ENCODE measurements at places on chromosomes 11 and 22.

- DNase-seq: peak; percentile 46
These were observed 15.0 kb downstream of the ROBO3 start for GRCh38 chr11:124880290-124880611.

- no peak for DNase-seq
These were observed 25.5 kb upstream of the CD82 start for GRCh38 chr11:44539971-44540370.

- DNase-seq: no peak
These were observed 68.0 kb downstream of the RSF1 start for GRCh38 chr11:77752516-77752915.

DNA sequence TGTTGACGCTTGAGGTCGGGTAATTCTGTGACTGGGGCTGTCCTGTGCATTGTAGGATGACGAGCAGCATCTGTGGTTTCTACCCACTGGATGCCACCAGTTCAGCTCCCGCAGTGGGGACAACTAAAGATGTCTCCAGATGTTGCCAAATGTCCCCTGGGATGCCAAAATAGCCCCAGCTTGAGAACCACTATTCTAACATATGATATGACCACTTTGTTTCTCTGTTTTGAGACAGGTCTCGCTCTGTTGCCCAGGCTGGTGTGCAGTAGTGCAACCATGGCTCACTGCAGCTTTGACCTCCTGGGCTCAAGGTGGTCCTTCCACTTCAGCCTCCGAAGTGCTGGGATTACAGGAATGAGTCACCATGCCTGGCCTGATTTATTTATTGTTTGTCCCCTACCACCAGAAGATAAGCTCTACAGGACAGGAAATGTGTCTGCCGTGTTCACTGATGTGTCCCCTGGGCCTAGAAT, 4.4 kb upstream of the MEN1 start:
- no peak for DNase-seq

DNA sequence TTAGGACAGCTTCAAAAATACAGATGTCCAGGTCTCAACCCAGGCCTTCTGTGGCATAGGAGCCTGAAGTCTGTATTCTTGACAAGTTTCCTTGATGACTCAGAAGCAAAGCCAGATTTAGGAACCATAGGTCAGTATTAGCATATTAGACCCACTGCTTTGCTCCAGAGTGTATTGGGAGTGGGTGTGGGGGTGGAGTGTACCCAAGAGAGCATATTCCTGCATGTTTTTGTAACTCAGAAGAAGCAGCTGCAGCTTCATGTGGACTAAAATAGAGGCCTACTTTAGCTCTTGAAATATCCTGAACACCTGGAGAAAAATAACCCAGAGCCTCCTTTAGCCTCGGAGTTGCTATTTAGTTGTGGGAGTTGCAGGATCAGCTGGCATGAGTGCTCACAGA, 106.7 kb downstream of the CCDC81 start:
- no peak for DNase-seq

DNA sequence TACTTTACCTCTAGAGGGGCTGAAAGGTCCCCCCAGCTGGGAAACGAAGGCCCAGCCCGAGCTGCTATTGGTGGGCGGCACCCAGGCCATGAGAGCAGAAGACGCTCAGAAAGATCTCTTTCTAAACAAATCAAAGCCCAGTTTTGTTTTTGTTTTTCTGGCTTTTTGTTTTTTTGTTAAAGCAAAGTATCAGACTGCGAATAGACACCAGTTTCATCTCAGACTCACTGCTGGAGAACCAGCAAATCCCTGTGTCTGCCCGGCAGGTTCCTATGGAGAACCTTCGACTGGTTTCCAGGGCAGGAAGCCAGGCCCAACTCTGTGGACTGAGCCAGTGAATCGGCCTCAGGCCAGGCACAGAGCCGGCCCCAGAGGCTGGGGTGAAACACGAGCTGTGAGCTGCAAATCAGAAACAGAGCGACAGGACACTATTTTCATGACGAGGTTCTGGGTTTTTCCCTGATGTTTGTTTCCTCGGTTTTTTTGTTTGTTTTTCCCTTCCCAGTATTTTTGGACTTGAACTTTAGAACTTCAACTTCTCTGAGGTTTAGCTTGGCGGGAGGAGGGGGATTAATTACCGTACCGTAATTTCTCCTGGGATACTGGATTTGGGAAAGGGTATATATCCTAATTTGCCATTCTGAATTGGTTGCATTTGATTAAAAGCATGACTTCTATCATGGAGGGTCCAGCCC, 16.0 kb upstream of the B4GALNT4 start:
- DNase-seq: no peak

DNA sequence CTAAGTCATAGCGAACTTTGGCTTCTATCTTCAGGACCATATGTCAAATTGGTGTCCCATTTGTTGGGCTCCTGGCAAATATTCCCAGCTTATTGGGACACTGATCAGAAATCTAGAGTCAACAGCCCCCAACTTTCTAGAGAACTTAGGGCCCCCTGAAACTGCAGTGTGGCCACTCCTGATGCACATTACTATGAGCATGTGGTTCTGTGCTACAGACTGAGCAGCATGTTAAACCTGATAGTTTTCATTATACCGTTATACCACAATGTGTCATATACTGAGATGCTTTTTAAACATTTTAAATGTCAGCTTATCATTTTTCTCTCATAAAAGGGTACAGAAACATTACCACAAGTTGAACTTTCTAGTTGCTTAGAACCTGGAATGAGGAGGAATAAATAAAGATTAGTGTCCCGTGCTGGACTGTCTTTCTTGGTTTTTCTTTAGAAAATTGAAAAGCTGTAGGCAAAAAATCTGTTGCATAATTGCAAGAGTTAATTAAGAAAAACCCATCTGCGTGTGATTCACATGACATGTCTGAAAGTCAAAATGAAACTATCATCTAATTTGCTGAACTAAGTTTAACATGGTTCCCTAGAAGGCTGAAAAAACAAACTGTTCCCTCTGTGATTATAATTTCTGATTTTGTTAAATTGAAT, 16.4 kb upstream of the CTSC start:
- DNase-seq: no peak

GRCh38 chr22:23077627-23078461, 7.5 kb downstream of the GNAZ start:
- DNase-seq: no peak

DNA sequence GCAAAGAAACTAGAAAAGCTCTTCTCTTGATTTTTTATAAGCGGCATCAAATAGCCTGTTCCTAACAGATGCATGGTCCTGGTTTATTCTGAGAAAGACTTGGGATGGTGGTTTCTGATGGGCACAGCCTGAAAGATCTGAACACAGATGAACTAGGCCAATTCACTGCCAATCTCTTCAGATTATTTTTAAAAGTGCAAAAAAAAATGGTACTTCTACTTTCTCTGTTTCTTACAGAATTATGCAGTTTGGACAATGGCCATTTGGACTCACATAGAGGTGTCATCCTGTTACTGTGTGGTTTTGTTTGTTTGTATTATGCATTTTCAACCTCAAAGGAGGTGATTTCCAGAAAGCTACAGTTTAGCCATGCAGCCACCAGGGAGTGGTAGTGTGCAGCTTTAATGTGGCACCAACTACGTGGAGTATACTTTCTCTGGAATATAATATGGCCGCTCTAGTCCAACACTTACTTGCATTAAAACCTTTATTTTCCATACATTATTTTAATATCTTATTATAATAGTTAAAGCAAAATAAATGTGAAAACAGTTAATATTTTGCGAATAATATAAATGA, 469.8 kb upstream of the KIRREL3 start:
- DNase-seq: no peak

- no peak for DNase-seq
These were observed 302.0 kb upstream of the NARS2 start for GRCh38 chr11:78876676-78877075.

- DNase-seq: no peak
These were observed 26.8 kb downstream of the RPL3 start for GRCh38 chr22:39292561-39293074.

DNA sequence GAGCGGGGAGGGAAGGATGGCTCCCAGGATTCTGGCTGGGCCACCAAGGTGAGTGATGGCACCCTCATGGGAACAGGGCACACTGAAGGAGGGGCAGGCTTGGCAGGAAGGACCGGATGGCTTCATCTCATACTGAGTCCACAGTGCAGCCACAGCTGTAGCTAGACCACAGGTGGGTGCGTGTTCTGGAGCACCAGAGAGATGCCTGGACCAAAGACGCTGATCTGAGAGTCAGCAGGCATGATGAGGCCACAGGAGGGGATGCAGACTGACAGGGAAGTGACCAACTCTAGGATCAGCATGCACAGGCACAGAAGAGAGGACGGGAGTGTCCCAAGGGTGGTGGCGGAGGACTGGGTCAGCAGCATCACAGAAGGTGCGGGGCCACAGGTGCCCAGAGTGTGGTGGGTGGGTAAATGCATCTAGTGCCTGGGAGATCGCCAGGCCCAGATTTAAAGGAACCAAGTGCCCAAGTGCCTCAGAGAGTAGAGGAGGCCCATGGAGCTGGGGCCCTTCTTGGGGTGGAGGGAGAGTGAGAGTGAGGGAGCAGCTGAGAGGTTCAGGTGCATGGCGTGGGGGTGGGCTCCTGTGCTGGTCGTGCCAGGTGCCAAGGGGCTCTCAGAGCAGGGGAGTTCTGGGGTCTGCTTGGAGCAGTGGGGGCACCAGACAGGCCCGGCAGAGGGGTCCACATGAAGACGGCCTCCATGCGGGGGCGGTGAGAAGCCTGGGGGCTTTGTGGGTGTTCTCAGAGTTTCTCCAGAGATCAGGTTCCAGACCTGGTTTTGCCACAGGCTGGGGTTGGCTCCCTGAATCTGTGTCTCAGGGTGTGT, 113.7 kb downstream of the CEP164 start:
- no peak for DNase-seq

DNA sequence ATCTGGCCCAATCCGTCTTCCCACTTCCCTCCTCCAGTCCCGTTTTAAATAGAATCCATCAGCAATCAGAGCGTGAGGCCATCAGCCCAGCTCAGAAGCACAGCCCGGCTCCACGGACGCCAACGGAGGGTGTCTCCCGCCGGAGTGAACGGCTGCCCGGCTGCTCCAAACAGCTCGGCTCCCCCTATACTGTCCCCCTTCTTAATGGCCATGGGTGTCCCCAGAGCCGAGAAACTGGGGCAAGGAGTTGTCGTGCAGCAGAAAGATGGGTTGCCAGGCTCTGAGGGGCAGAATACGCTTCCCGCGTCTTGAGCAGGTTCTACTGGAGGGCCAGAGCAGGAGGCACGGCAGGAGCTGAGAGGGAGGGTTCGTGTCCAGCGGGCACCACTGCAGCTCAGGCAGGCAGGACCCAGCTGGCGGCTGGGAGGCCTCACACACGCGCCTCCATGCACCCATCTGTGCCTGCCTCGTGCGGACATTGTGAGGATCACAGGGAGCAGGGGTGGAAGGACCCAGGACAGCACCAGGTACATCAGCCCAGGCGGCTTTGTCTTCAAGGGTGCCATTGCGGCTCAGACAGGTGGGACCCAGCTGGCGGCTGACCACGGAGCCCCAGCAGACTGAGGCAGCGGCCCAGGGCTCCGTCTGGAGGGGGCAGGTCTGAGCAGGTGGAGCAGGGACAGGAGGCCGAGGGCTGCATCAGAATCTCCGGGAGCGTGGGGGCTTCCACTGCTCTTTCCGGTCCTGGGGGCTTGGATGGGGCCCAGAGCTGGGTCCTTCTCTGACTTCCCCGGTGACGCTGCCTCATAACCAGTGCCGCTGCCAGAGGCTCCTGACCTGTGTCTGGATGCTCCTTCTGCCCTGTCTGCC, 882.7 kb downstream of the BRD1 start:
- DNase-seq: no peak

DNA sequence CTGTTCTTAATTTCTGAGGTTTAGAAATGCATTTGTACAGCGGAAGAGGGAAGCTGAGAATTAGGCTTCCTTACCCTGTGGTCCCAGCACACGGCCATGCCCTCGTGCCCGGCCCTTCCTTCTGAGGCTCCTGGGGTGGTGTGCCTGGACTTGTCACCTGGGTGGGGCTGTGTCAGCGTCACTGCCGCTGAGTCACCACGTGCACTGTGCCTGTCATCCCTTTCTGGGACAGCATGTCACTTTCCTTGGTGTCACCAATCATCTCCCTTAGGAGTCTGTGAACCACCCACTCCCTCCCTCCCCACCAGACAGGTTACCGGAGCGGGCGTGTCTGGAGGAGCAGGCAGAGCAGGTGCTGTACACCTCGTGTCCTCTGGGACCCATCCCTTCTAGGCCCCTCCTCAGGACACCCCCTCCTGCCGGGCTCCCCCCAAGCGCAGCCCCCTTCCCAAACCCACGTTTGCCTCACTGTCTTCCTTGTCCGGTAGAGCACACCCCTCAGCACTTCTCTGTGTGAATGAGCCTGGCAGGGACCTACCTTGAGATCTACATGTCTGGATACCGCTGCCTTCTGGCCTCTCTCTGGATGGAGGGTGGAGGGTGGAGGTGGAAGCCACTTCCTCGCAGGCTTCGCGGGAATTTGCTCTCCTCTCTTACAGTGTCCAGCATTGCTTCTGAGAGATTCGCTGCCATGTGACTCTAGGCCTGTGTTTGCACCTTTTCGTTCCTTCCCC, 367.6 kb downstream of the TBC1D22A start:
- no peak for DNase-seq

DNA sequence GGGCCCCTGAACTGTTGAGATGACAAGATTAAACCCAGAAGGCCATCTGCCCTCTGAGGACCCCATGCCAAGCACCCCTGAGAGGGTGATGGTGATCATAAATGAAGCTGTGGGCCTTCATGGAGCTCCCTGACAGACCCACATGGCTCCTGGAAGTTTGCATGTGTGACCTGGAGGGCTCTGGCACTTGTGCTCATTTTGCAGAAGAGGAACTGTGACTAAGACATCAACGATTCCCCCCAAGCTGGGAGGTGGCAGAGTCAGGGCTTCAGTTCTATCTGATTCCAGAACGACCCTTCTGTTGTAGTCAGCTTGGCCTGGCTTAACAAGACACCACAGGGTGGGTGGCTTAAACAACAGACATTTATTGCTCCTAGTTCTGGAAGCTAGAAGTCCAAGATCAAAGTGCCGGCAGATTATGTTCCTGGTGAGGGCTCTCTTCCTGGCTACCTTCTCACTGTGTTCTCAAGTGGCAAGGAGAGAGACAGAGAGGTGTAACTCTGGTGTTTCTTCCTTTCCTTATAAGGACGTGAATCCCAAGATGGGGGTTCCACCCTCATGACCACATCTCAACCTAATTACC, 46.4 kb upstream of the CD82 start:
- DNase-seq: no peak

GRCh38 chr11:13174090-13174489, 103.5 kb upstream of the BMAL1 start:
- no peak for DNase-seq

DNA sequence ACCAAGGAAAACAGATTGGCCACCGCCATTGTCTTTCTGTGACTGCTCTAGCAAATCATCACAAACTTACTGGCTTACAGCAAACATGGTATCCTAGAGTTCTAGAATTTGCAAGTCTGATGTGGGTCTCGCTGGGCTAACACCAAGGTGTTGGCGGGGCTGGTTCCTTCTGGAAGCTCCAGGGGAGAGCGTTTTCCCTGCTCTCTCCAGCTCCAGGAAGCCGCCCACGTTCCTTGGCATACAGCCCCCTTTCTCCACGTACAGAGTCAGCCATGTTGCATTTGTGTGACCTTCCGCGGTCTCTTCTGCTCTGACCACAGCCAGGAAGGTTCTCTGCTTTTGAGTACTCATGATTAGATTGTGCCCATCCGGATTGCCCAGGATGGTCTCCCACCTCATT, 27.5 kb downstream of the TBC1D22A start:
- no peak for DNase-seq
